ENCODE measurements at places on chromosomes 3 and 15.

DNA sequence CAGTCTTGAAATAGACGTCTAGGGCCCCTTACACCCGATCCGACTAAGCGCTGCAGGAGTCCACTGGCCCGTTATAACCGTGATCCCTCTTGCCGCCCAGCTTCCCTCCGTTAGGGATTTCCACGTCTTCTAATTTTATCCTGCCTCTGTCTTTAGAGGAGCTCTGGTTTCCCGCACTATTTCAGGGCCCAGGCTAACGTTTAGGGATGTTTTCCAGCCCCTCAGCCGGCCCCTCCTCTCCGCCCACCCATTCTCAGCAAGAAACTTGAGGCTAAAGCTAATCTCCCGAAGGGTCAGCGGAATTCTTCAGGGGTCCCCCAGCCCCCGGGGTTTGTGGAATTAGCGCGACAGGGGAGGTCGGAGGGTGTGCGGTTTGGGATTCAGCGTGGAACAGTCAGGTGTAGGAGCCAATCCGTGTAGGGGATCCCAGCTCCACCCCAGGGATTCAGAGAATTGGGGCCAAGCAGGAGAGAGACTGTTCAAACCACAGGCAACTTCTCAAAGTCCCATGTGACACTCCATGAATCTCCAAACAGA is 1.6 kb downstream of the PTX3 start:
- no peak for DNase-seq

GRCh38 chr3:61772456-61772855 is 211.1 kb downstream of the PTPRG start:
- no peak for DNase-seq

- DNase-seq, result no peak
Observed at GRCh38 chr15:73190189-73190601, 137.9 kb downstream of the NEO1 start.

DNA sequence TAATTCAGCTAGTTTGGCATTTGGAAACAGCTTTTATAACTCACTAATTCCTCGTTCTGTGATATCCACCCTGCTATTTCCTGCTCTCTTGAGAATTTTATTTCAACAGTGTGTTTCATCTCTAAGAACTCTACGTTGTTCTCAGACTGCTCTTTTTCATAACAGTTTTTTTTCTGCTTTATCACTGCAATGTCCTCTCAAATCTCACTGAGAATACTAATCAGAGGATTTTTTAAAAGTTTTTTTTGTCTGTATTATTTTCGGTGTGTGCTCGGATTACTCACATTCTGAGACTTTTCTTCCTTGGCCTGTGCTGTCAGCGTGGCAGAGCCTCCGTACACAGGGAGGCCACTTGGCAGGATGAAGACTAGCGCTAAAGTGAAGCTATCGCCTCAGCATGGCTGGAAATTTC is 59.4 kb upstream of the NEO1 start:
- DNase-seq, result no peak

- no peak for DNase-seq
Observed at GRCh38 chr3:150433347-150433746, 25.2 kb downstream of the TSC22D2 start.

DNA sequence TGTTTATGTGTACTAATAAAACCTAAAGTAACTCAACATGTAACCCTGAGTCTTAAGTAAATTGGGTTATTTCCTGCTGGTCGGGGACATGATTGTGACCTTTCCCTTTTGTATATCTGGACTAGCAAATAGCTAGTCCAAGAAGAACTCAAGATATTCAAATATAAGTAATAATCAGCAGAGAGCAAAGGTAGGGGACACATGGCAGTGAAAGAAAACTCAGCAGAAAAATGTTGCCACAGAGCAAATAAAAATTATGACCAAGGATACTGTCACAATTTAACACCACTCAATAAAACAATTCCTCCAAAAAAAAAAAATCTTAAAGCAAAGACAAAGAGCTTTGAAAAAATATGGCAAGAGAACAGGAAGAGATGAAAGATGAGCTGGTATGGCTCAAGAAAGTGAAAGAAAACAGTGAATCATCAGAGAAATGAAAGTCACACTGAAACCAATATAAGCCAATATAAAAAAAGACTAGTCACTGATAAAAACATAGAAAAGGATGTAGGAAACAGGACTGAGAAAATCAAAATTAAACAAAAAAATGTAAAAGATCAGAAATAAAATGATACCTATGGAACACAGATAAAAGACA is 43.4 kb downstream of the HLTF start:
- no peak for DNase-seq

DNA sequence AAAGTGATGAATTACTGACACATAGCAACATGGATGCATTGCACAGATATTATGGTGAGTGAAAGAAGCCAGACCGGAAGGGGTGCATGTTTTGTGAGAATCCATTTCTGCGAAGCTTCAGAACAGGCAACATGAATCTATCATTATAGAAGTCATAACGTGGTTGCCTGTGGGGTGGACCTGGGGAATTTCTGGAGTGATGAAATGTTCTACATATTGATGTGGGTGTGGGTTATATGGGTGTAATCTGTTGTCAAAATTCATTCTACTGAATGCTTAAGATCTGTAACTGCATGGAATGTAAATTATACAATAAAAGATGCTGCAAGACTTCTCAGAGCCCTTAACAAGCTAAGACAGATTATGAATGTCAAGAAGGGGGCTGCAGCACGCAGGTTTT is 25.2 kb upstream of the TSPAN3 start:
- DNase-seq, result no peak
